Psoas muscle (tissue), 8 donors: ENCODE measurements at places on chromosomes 6 and 20. TPM values are rescaled to one million over a fixed set of nuclear protein-coding genes. Genes with fewer than 3 reads are reported as not detected.
A peak's percentile ranks its signal among the peaks of the same experiment; 100 is the strongest.

The CNR1 gene
- 2.4 TPM for total RNA-seq

The USP49 gene
- total RNA-seq, result 1.6 TPM

The F13A1 gene
- total RNA-seq, result 26.2 TPM

The MAFB gene
- 6.1 TPM for total RNA-seq

The CCN6 gene
- not detected for total RNA-seq

The HSPA1L gene
- total RNA-seq, result 6.2 TPM

The MDC1 gene
- total RNA-seq, result 18.0 TPM

The BPIFB4 gene
- total RNA-seq, result not detected

The TMEM217 gene
- 0.97 TPM for total RNA-seq

The WFDC5 gene
- total RNA-seq, result not detected

The FAM217A gene
- not detected for total RNA-seq

DNA sequence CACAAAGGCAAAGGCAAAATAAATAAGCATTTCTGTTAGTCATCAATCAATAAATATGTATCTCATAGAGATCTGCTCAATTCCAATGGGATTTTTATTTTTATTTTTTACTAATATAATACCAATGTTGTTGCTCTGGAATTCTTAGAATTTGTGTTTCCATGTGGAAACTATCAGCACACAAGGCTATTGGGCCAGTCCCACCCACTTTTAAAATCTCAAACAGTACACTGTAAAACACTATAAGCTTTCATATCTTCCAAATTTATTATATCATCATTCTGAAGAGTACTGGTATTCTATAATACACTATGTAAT lies 563.8 kb upstream of the MARCKS start:
- no peaks in the 10 kb centered on the region for H3K27me3 ChIP-seq
- no peak overlapping the region for H3K4me3 ChIP-seq
- no peaks in the 10 kb centered on the region for H3K36me3 ChIP-seq
- H3K27ac ChIP-seq, result no peak overlapping the region
- DNase-seq, result no peak

GRCh38 chr6:26025894-26026832 lies 61.1 kb upstream of the HFE start:
- no peaks in the 10 kb centered on the region for H3K36me3 ChIP-seq
- H3K27me3 ChIP-seq, result no peaks in the 10 kb centered on the region
- H3K4me1 ChIP-seq, result peaks cover 9% of the 10 kb centered on the region

- DNase-seq, result no peak
- H3K4me1 ChIP-seq, result peaks cover 4% of the 10 kb centered on the region
- H3K4me3 ChIP-seq, result no peak overlapping the region
- H3K27ac ChIP-seq, result no peak overlapping the region
- H3K27me3 ChIP-seq, result no peaks in the 10 kb centered on the region
- H3K36me3 ChIP-seq, result no peaks in the 10 kb centered on the region
These were observed 61.1 kb upstream of the CCN6 start for GRCh38 chr6:111992851-111993250.

DNA sequence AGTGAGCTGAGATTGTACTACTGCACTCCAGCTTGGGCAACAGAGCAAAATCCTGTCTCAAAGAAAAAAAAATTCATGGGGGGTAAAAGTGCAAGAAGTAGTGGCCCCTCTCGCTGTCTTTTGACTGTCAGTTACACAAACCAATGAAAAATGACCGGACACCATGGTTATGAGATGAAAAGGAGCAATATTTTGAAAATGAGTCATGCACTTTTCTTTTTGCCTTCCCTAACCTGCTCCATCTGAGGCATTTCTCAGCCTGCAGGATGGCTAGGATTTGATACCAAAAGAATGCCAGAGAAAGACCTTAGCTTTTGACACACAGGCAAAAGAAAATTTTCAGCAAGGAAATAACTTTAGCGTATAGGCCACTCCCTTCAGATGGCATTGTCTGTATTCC lies 181.7 kb upstream of the ARID1B start:
- no peak overlapping the region for H3K4me3 ChIP-seq
- no peaks in the 10 kb centered on the region for H3K4me1 ChIP-seq
- no peaks in the 10 kb centered on the region for H3K36me3 ChIP-seq
- no peak for DNase-seq
- peaks cover 2% of the 10 kb centered on the region for H3K27me3 ChIP-seq
- no peak overlapping the region for H3K27ac ChIP-seq

DNA sequence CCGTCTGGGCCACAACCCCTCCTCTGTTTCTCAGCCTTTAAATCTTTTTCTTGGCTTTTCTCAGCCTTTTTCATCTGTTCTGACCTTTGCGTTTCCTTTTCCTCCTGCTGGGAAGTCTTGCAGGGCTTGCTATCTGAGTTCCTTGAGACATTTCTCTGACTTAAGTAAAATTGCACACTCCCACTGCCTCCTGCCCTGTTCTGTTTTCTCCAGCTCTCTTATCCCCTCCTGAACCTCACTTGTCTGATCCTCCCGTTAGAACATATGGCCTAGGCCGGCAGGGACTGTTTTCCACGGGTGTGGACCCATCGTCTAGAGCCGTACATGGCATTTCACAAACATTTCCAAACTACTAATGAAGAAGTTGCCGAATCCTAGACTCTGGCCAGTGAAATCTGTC lies 63.0 kb downstream of the ARID1B start:
- peak overlapping the region; percentile 47 for H3K27ac ChIP-seq
- DNase-seq, result no peak
- H3K36me3 ChIP-seq, result no peaks in the 10 kb centered on the region

DNA sequence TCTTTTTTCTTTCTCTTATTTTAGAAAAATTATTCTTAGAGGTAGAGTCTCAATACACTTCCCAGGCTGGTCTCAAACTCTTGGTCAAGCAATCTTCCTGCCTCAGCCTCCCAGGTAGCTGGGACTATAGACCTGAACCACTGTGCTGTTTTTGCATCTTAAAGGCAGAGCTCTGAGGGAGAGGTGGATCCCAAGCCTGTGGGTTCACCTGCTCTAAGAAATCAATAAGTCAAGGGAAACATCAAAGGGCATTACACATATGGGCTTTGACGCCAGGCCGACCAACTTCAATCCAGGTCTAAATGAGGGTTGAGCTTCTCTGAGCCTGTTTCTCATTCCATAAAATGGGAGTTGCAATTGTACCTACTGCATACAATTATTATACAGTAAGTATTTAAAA lies 223.9 kb downstream of the LY86 start:
- H3K4me1 ChIP-seq, result peaks cover 13% of the 10 kb centered on the region
- no peak for DNase-seq
- H3K36me3 ChIP-seq, result no peaks in the 10 kb centered on the region
- no peak overlapping the region for H3K27ac ChIP-seq

DNA sequence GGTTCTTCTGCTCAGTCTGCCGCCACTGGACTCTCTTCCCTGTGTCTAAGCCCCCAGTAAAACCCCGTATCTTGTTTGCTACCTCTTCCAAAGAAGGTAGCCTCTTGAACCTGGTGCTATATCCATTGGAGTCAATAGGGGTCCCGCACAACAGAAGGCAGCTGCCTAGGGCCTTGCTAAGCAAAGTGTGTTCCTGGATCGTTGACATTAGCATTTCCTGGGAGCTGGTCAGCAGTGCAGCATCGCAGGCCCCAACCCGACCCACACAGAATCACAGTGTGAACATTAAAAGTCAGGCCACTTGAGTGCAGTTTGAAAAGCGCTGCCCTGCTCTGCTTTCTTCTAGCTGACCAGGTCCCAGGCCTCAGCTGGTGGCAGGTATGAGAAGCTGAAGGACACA lies 2.9 kb downstream of the ADA start:
- no peak overlapping the region for H3K4me3 ChIP-seq
- H3K36me3 ChIP-seq, result no peaks in the 10 kb centered on the region
- H3K4me1 ChIP-seq, result peaks cover 11% of the 10 kb centered on the region

DNA sequence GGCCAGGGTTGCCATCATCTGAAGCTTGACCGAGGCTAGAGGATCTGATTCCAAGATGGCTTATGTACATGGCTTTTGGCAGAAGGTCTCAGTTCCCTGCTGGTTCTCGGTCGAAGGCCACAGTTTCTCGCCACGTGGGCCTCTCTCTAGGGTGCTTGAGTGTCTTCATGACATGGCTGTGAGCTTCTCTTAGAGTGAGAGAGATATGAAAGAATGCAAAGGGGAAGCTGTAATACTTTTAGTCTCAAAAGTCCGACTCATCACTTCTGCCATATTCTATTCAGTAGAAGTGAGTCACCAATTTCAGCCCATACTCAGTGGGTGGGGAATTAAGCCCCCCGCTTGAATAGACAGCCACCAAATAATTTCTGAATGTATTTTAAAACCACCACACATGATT lies 94.2 kb downstream of the UTRN start:
- H3K4me3 ChIP-seq, result no peak overlapping the region
- H3K36me3 ChIP-seq, result no peaks in the 10 kb centered on the region
- H3K4me1 ChIP-seq, result peaks cover 31% of the 10 kb centered on the region
- H3K27ac ChIP-seq, result no peak overlapping the region
- DNase-seq, result no peak
- no peaks in the 10 kb centered on the region for H3K27me3 ChIP-seq

GRCh38 chr6:158545043-158545966 lies 14.6 kb upstream of the TMEM181 start:
- no peak overlapping the region for H3K27ac ChIP-seq
- DNase-seq, result no peak
- no peaks in the 10 kb centered on the region for H3K36me3 ChIP-seq
- H3K4me3 ChIP-seq, result no peak overlapping the region
- H3K27me3 ChIP-seq, result no peaks in the 10 kb centered on the region
- no peaks in the 10 kb centered on the region for H3K4me1 ChIP-seq

DNA sequence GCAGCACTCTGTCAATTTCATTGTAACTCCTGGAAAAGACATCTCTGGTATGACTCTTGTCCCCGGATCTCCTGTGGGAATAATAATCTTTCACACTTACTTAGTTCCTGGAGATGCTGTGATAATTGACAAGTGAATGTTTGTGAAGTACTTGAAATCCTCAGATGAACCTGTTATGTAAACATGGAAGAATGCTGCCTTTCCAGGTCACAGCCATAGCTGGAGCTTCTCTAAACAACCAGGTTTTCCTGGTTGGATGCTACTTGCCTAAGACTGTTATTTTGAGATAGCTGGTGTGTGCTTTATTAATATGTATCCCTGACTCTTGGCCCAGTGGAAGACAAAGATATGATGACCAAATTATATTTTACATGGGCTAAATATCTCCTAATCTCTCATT lies 228.6 kb downstream of the KCNQ5 start:
- no peaks in the 10 kb centered on the region for H3K27me3 ChIP-seq
- H3K27ac ChIP-seq, result peak overlapping the region; percentile 44
- no peak for DNase-seq

- no peaks in the 10 kb centered on the region for H3K36me3 ChIP-seq
- no peak for DNase-seq
- H3K4me1 ChIP-seq, result peaks cover 29% of the 10 kb centered on the region
- H3K4me3 ChIP-seq, result no peak overlapping the region
- H3K27ac ChIP-seq, result no peak overlapping the region
- H3K27me3 ChIP-seq, result no peaks in the 10 kb centered on the region
These were observed 62.3 kb upstream of the SNX9 start for GRCh38 chr6:157760589-157761330.

- no peaks in the 10 kb centered on the region for H3K36me3 ChIP-seq
- no peaks in the 10 kb centered on the region for H3K4me1 ChIP-seq
- no peak for DNase-seq
- H3K27me3 ChIP-seq, result peaks cover 2% of the 10 kb centered on the region
- H3K4me3 ChIP-seq, result no peak overlapping the region
These were observed 110.3 kb downstream of the SOD2 start for GRCh38 chr6:159582736-159583135.

GRCh38 chr6:885051-885590 lies 192.2 kb upstream of the EXOC2 start:
- H3K4me3 ChIP-seq, result no peak overlapping the region
- no peaks in the 10 kb centered on the region for H3K27me3 ChIP-seq
- no peak for DNase-seq
- no peaks in the 10 kb centered on the region for H3K4me1 ChIP-seq
- no peak overlapping the region for H3K27ac ChIP-seq

GRCh38 chr20:60091861-60092260 lies 133.6 kb downstream of the CDH26 start:
- H3K27ac ChIP-seq, result no peak overlapping the region
- no peaks in the 10 kb centered on the region for H3K4me1 ChIP-seq
- no peaks in the 10 kb centered on the region for H3K36me3 ChIP-seq
- H3K27me3 ChIP-seq, result no peaks in the 10 kb centered on the region

- no peaks in the 10 kb centered on the region for H3K36me3 ChIP-seq
- H3K4me3 ChIP-seq, result no peak overlapping the region
- H3K4me1 ChIP-seq, result no peaks in the 10 kb centered on the region
These were observed 348.1 kb downstream of the THBS2 start for GRCh38 chr6:168905451-168906090.

DNA sequence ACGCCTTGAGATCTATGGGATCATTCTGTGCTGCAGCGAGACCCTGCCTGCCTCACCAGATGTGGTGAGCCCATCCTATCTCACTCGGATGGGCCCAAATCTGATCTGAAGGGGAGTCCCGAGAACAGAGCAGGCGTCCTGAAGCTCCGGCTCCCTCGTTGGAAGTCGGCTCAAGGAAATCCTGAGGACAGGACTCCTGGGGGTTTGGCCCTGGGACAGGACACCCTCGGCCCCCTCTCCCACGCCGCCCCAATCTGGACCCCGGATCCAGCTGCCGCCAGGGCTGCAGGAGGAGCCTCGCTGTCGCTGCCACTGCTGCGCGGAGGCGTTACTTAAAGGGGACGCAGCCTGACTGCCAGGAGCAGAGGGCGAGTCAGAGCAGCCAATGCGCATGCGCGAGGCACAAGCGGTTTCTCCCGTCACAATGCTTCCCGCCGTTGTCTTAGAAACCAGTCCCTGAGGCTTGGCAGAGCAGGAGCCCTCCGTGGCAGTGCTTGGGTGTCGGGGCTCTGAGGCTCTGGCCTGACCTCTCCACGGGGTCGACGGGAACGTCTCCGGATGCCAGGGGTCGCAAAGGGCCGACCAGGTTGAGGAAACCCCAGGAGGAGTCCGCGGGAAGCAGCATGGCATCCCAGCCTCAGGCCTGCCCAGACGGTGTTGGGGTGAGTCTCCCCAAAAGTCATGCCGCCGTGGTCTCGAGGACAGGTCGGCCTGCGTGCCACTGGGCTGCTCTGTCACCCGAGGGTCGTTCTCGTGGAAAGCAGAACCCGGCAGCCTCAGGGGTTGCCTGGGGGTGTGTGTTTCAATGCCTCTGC lies 1567.8 kb upstream of the DEFB115 start:
- no peak overlapping the region for H3K27ac ChIP-seq
- DNase-seq, result peak; percentile 41
- H3K4me1 ChIP-seq, result no peaks in the 10 kb centered on the region
- H3K36me3 ChIP-seq, result no peaks in the 10 kb centered on the region
- no peaks in the 10 kb centered on the region for H3K27me3 ChIP-seq
- H3K4me3 ChIP-seq, result no peak overlapping the region

GRCh38 chr20:43295781-43296180 lies 106.1 kb upstream of the PTPRT start:
- H3K27me3 ChIP-seq, result no peaks in the 10 kb centered on the region
- no peaks in the 10 kb centered on the region for H3K36me3 ChIP-seq
- H3K4me3 ChIP-seq, result no peak overlapping the region
- DNase-seq, result no peak
- no peak overlapping the region for H3K27ac ChIP-seq
- H3K4me1 ChIP-seq, result no peaks in the 10 kb centered on the region

- DNase-seq, result no peak
- H3K36me3 ChIP-seq, result no peaks in the 10 kb centered on the region
- no peak overlapping the region for H3K27ac ChIP-seq
- H3K27me3 ChIP-seq, result no peaks in the 10 kb centered on the region
- no peaks in the 10 kb centered on the region for H3K4me1 ChIP-seq
- H3K4me3 ChIP-seq, result no peak overlapping the region
These were observed 13.6 kb downstream of the BPIFA2 start for GRCh38 chr20:33181482-33182093.

GRCh38 chr6:90457867-90458259 lies 129.0 kb downstream of the MAP3K7 start:
- no peaks in the 10 kb centered on the region for H3K27me3 ChIP-seq
- DNase-seq, result no peak
- H3K4me3 ChIP-seq, result no peak overlapping the region
- no peaks in the 10 kb centered on the region for H3K4me1 ChIP-seq
- no peaks in the 10 kb centered on the region for H3K36me3 ChIP-seq
